ENCODE measurements at places on chromosomes 2 and 18.

- no peak for DNase-seq
Measured at GRCh38 chr2:1591461-1591770, 152.9 kb downstream of the PXDN start.

- DNase-seq: no peak
Measured at GRCh38 chr2:101899871-101900270, 91.9 kb upstream of the IL1R2 start.

DNA sequence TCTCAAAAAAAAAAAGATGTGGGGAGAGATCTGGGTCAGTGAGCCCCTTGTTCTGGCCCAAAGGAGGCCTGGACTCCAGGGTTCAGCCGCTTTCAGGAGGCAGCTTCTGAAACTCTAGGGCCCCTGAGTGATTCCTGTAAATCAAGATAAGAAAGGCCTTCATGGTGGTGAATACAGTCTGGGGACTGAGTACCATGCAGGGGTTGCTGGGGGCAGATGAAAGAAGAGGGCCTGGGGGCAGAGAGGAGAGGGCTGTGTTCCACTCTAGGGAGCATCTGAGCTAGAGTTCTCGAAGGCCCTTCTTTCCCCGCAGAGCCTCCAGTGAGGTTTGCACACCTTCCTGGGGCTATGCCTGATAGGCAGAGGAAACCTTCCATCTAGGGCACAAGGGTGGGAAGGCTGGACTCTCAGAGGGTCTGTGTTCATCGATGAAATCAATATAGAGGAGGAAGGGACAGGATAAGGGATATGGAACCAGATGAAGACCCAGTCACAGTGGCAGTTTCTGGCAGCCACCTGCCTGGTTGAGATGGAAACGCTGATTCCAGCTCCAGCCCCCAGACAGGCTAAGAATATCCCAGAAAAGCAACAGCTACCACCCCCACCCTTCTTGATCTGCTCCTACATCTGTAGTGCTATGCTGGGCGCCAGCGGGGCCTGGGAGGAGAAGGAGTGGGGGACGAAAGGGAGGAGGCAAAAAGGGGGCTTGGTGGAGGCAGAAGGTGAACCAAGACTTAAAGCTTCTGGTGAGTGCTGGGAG, 4.7 kb upstream of the CDK5R2 start:
- no peak for DNase-seq

GRCh38 chr2:203809084-203809521, 58.5 kb upstream of the CTLA4 start:
- DNase-seq: no peak

- DNase-seq: no peak
Measured at GRCh38 chr2:144213797-144214196, 306.1 kb downstream of the ZEB2 start.

DNA sequence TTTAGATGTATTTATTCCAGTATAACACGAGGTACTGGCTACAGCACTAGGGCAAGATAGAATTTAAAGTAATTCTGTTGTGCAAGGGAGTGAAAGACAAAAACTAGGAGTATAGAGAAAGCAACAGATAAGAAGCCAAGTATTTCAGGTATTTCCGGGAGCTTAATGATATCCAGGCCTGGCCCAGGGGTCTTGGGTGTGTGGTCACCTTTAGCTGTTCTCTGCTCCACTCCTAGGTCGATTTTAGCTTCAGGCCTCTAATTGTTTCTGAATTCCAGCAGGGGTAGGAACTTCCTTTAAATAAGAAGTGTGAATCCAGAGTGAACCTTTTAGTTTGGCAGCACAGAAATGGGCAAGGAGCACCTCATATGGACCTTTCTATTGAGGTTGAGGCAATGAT, 342.3 kb upstream of the MYT1L start:
- no peak for DNase-seq

DNA sequence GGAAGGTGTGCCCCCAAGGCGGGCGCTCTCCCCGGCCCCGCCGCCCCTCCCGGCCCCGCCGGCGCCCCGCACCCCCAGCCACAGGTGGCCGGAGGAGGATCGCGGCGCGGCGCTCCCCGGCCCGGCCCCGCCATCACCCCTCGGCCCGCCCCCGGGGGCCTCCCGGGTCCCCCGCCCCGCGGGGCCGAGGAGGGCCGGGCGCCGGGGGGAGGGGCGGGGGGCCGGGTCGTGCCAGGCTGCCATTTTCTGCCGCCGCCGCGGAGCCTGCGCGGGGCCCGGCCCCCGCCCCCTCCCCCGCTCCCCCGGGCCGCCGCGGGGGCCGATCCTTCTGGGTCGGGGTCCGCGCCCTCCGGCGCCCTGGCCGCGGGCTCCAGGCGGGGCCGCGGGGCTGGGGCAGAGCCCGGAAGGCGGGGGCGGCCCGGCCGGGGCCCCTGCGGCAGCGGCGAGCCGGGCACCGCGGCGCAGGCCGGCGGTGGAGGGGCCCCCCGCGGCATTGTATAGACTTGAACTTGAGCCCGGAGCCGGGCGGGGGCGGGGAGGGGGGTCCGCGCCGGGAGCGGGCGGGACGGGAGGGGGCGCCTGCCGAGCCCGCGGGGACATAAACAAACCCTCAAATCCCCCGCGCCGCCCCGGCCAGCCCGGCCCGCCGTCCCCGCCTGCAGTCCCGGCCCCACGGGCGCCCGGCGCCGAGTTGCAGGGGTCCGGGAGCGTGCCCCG, 556 bp downstream of the DNMT3A start:
- DNase-seq: no peak

DNA sequence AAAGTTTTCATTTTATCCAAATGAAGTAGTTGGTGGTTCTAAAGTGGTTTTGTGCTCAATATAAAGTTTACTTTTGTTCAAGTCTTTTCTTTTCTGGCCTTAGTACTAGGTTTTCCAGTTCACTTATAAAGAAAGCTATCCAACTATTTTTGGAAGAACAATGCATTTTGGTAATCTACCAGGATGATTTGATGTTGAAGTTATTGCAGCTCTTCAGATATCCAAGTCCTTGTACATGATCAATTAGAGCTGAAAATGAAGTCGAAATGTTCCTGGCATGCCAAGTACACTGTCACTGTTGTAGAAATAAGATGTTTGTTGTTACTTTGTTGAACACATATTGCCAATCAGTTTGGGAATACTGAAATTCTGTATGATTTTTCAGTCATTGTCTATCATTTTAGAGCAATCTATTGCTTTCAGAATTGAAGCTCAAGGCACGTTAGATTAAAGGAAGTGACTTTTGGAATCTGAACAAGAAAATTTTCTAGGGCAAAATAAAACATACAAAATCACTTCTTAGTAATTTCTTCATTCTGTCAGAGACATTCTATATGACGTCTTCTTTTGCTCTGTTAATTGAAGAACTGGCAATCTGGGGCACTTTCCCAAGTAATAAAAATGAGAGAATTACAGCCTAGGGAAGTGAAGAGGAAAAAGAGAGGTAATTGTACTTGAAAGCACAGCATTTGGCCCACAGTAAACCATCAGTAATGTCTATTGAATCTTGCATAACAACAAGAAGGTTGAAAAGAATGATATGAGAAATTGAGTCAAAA, 232.3 kb downstream of the MREG start:
- DNase-seq: no peak

- DNase-seq: no peak
Measured at GRCh38 chr18:3960142-3960541, 495.0 kb downstream of the DLGAP1 start.

DNA sequence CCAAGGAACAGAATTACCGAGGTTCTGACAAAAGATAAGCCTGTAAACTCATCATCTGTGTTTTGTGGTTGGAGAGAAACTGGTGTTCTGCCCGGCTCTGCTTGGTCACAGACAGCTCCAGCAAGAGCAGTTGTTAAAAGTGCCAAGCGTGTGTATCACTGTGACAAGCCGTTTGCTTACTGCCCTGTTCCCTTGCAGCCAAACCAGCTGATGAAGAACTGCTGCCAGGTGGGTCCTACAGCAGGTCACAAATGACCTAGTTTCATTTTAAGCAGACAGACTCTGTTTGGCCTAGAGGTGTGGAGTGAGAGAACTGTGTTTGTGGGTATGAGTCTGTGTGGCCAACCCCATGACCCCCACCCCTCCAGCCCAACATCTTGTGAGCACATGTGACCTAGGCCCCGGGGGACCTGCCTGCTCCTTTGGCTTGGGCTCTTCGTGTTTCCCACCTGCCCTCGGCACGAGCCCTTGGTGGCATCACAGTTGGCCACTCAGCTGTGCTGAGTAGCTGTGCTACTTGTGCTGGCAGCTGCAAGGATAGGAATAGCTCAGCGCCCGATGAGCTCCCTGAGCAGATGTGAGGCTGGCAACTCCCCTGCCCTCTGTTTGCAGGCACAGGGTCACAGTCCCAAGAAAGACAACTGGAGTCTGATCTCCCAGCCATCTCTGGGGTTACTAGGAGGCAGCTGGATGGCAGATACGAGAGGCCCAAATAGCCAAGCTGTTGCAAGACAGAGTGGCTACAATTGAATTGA, 9.7 kb downstream of the OXER1 start:
- no peak for DNase-seq

DNA sequence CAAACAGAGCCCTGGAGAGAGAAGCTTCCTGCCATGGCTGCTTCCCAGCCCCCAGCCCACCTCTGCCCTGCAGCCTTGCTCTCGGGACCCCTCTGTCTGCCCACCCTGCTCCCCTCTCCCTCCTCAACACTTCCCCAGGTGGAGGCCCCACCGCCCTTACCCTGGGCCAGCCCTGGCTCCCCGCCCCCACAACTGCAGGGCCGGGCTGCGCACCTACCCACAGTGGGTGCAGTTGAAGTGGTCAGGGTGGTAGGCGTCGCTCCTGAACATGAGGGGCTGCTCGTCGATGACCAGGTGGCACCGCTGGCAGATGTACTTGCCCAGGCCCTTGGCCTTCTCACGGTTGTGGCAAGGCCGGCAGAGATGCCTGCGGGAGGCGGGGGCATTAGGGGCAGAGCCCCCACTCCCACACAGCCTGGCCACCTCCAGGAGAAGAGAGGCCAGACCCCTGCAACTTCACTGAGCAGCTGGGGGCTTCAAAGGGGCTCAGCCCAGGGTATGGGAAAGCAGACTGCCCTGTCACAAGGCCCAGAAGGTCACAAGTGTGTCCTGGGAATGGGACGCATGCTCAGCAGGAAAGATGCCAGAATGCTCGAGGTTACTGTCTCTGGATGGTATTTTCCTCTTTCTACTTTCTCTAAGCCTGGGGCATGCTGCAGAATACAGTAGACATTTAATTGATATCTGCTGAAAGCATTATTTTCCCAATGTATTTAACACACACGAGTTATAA, 3.1 kb upstream of the GPR17 start:
- DNase-seq: no peak

DNA sequence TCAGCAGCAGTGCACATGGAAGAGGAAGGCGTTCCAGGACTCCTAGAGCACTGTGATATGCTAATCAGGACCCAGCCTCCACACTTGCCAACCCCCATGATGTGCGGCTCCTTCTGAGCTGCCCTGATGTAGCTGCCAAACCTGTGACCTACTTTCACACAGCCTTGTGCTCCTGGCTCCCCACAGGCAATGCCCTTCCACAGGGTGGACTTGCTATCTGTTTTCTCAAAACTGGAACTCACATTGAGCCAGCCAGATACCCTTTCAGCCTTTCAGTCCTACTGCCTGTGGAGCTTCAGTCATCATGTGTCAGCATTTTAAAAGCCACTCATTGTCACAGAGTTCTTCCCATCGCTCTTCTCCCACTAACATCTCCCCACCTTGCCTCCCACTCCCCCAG, 181.6 kb downstream of the AFF3 start:
- DNase-seq: no peak

DNA sequence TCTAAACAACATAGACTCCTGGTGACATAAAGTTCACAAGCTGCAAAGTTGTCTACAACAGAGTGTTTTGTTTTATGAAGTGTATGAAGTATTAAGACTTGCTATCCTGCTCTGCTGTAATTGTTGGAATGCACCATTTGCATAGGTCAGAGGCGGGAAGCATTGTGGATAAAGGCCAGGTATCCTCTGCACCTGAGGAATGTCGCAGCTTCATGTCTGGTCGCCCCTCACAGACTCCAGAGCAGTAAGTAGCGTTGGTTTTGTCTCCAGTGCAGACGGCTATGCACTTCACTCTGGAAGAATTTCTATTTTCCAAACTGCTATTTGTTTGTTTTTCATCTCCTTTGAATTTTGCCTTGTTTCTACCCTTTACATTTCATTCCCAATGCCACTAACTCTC, 63.1 kb downstream of the UNC80 start:
- DNase-seq: no peak

- DNase-seq: no peak
Measured at GRCh38 chr2:487186-488079, 189.8 kb downstream of the TMEM18 start.

DNA sequence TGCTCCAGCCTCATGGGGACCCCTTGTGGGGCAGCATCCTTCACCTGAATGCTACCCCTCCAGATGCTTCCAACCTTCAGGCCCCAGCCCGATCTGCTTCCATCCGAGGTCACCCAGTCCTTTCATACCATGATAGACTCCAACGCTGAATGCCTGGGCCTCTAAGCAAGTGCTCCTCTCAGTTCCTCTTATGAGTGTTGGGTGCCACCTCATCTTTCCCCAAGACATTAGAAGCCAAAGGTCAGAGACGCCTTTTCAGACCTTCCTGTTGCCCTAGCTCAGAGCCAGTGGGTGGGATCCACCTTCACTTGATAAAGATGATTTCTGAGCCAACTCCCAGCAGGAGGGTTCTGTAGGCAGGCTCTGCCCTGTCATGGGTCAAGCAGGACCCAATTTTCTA, 174.5 kb upstream of the MGAT5 start:
- DNase-seq: no peak

DNA sequence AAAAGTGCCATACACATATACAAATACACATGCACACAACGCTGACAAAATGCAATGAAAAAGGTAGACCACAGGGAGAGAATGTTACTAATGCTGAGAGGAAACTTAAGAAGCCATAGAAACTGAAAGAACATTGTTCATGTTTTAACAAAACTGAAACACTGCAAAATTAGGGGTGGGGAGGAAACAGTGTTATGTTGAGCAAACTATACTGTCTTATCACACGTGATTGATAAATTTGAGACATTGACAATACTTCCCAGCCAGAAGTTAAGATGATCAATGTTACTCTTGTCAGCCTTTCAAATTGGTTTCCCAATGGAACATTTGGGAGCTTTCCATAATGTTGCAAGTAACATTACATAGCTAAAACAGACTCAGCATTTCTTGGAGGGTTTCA, 165.5 kb downstream of the L3MBTL4 start:
- no peak for DNase-seq

- DNase-seq: no peak
Measured at GRCh38 chr2:174014699-174015070, 49.5 kb upstream of the SP3 start.
